ENCODE measurements at places on chromosomes 5 and 9.

DNA sequence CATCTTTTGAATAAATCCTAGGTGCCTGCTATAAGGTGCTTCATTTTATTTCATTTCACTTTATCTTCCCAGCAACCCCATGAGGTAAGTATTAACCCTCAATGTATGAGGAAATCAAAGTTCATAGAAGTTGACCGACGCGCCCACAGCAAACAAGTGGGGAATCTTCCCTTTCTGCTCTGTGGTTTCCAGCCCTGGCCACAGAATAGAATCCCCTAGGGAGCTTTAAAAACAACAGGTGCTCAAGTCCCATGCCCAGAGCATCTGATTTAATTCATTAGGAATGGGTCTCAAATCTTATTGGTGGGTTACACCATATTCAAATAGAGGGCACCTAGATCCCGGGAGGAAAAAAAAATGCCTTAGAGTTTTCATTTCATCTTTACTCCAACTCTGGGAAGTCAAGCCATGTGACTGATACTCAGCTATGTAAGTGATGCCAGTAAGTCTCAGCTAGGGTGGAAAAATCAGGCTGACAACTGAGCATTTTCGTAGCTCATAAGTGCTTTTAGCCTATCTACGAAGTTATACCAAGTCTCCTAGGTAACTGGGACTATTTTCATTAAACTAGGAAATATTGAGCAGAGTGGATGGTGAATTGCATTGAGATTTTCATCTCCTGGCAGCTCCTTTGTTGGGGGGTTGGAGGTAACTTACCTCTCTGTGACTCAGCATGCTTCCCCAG lies 353.4 kb upstream of the SLC30A5 start:
- no peak for DNase-seq

DNA sequence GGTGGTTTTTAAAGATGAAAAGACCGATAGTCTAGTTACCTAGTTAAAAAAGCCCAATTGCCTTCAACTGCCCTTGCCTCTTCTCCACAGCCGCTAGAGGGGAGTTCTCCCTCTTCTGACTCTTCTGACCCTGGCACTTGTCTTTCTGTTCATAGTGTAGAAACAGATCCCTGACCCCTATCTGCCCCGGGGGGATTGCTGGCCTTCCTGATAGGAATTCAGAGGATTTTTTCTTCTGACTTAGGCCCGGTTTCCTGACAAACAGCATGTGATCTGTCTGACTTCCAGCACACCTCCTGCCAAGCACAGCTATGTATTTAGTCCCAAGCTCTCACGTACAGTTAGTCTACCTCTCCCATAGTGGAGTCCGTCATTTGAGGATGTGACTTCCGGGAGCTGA lies 5.0 kb upstream of the TMEM268 start:
- no peak for DNase-seq

GRCh38 chr9:75027187-75028107 lies 646 bp downstream of the CARNMT1 start:
- no peak for DNase-seq

GRCh38 chr5:35794328-35794619 lies 62.4 kb upstream of the IL7R start:
- DNase-seq = no peak

DNA sequence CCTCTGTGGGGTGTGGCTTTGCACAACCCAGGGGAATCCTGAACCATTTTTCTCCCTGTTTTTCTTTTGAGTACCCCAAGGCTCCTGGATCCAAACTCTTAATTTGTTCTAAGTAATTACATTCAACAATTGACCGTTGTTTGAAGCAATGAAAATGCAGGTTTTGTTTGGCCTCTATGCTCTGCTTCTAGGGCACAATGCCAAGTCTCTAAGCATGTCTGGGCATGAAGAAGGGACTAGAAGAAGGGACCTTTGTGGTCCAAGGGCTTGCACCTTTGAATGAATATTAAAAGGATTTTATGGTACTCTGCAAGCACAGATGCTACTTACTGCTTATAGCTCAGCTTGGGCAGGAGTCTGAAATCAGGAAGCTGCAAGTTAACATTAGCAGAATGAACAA lies 6.6 kb upstream of the ENC1 start:
- no peak for DNase-seq

- DNase-seq = no peak
These were observed 591.1 kb downstream of the SEMA5A start for GRCh38 chr5:8954801-8955200.

- DNase-seq = no peak
These were observed 163.2 kb downstream of the ARRDC3 start for GRCh38 chr5:91219803-91220371.

DNA sequence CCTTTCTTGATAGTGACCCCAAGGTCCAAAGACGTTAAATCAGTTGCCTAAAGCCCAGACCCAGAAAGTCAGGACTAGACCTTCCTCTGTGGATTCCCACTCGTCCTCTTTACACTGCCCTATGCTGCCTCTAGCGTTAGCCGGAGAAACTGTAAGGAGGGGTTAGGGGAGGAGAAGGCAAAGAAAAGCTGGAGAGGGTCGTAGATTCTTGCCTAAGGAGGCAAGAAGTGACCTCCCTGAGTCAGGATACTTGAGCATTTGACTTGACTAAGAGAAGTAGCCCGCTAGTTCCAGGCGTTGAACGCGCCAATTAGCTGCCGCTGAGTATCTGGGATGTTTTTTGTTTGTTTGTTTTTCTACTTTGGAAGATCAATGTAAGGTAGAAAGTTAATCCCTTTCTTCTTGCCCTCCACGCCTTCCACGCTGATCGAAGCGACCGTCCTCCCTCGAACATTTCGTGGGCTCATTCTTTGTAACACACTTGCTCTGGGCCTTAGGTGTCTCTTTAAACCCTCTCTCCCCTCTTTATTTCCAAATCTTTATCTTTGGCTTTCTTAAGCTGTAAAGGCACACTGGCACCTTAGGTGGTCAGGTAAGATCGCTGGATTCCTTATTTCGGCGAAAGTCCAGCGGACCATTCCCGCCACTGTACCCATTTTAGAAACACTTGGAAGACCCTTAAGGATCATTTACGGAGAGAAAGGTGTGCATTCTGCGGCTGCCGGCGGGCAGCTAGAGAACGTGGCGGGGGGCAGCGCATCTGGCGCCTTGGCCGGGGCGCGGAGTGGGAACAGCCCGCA lies 5.1 kb upstream of the RGMB start:
- peak; percentile 43 for DNase-seq

GRCh38 chr9:90961375-90961774 lies 159.8 kb downstream of the SYK start:
- DNase-seq = no peak

DNA sequence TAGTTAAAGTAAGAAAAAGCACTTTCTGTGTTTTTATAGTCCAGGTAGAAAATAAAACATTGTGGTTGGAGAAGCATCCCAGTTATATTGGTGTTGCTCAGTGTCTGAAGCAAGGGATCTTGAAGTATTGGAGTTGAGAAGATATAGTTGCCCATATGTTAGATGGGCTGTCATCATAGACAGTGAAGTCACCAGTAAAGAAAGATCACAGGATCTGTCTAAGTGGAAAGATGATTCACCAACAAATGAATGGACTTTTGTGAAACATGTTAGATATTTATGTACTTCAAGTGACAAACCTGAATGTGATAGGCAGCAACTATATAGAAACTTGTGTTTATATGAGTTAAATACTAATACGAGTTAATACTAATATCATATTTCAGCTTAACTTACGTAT lies 11.7 kb downstream of the OGN start:
- DNase-seq = no peak

DNA sequence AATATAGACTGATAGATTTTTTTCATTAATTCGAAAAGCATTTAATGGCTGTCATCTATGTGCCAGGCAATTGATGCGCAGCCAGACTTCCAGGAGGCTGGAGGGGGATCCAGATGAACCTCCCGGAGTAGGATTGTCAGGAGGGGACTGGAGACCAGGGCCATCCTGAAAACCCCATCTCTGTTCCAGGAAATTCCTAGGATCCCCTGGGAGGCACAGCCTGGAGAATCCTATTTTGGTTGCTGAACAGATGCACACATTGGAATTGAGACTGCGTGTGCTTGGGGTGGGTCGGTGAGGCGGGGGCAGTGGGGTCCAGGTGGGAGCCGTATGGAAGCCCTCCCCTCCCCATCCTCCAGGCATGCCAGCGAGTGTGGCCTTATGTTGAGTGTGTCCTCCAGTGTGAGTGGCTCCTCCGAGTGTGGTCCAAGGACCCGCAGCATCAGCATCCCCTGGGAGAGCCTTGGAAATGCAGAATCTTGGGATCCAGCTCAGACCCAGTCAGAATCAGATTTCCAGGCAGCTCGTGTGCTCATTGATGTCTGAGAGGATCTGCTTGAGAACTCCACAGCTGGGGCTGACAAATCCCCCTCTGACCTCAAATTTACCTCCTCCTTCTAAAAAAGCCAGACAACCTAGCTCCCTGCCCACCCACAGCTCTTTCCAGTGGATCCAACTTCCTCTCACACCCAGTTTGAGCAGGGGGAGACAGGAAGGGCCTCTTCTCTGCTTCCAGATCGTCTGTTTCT lies 38.7 kb downstream of the ROPN1L start:
- no peak for DNase-seq

GRCh38 chr5:20113031-20113715 lies 125.2 kb upstream of the CDH18 start:
- no peak for DNase-seq

All from smooth muscle cell of the brain vasculature (primary cell).